Dermis microvascular lymphatic vessel endothelial cell (primary cell): ENCODE measurements at places on chromosomes 3 and 15. TPM values are rescaled to one million over a fixed set of nuclear protein-coding genes. Genes with fewer than 3 reads are reported as not detected.

DNA sequence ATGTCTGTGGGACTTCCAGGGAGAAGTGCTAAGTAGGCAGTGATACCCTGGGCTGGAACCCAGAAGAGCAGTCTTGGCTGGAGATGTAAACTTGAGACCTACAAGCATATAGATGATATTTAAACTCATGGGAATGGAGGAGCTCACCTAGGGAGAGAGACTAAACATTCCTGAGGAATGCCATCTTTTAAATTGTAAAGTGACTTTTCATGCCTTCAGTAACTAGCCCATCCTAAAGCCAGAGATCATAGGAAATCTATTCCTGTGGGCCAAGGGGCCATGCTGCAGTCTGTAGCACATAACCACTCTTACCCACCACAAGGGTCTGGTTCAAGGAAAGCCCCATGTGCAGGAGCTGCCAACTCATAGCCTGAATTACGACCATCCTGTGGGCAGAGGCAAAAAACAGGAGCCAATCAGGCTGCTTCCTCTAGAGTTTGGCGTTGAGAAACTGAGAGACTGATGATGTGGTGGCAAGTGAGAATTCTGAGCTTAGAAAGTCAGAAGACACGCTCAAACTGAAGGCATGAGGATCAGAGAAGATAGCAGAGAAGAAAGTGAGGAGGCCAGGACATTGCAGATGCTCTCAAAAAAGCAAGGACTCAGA, 37.5 kb downstream of the CTDSPL start:
- DNase-seq: no peak

GRCh38 chr15:68528626-68529290, 50.0 kb upstream of the CORO2B start:
- peak; percentile 55 for DNase-seq

GRCh38 chr3:114480442-114480841, 186.6 kb downstream of the TIGIT start:
- peak; percentile 6 for DNase-seq

- DNase-seq: peak; percentile 37
Observed at GRCh38 chr15:40320931-40321371, 2.5 kb upstream of the INAFM2 start.

DNA sequence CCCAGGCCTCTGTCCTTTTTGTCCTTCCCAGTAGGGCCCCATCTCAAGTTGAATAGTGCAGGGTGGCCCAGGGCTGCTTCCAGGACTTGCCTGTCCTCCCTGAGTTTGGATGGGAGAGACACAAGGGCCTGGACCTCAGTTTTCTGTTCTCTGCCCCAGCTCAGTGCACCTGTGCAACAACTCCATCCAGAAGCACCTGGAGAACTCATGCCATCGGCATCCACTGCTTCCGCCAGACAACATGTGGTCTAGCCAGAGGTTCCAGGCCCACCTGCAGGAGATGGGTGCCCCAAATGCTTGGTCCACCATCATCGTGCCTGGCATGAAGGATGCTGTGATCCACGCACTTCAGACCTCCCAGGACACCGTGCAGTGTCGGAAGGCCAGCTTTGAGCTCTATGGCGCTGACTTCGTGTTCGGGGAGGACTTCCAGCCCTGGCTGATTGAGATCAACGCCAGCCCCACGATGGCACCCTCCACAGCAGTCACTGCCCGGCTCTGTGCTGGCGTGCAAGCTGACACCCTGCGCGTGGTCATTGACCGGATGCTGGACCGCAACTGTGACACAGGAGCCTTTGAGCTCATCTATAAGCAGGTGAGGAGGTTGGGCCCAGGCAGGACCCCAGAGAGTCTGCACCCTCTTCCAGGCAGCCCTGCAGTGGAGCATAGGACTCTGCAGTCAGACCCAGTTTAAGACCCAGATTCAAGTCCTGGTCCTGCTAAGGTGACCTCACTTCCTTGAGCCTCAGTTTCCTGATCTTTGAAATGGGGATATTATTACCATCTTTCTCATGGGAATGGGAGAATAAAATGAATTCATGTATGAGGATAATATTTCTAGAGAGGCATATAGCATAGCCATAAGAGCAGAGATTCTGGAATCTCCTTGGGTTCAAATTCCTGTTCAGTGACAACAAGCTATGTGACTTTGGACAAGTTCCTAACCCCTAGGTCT, 14.7 kb downstream of the RPUSD3 start:
- DNase-seq: no peak

GRCh38 chr3:133955892-133956291, 60.2 kb upstream of the RAB6B start:
- DNase-seq: no peak

- DNase-seq: peak; percentile 73
Observed at GRCh38 chr3:25648107-25648535, 16.6 kb downstream of the TOP2B start.

- DNase-seq: no peak
Observed at GRCh38 chr3:161969867-161970266, 473.3 kb downstream of the OTOL1 start.

DNA sequence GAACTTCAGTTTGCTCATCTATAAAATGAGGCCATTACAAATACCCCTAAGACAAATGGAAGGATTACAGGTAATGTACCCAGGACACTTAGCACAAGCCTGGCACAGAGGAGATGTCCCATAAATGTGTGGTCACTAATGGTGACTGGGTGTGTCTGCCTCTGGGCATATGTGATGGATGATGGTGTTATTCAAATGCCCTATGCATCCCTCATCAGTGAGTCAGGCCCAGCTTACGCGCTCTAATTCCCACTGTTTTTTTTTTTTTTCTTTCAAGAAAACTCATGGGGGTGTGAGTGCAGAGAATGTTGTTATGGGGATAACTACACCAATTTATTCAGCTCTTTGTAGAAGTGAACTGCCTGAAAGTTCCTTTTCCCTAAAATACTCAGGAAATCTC, 23.6 kb upstream of the KIF23 start:
- no peak for DNase-seq

DNA sequence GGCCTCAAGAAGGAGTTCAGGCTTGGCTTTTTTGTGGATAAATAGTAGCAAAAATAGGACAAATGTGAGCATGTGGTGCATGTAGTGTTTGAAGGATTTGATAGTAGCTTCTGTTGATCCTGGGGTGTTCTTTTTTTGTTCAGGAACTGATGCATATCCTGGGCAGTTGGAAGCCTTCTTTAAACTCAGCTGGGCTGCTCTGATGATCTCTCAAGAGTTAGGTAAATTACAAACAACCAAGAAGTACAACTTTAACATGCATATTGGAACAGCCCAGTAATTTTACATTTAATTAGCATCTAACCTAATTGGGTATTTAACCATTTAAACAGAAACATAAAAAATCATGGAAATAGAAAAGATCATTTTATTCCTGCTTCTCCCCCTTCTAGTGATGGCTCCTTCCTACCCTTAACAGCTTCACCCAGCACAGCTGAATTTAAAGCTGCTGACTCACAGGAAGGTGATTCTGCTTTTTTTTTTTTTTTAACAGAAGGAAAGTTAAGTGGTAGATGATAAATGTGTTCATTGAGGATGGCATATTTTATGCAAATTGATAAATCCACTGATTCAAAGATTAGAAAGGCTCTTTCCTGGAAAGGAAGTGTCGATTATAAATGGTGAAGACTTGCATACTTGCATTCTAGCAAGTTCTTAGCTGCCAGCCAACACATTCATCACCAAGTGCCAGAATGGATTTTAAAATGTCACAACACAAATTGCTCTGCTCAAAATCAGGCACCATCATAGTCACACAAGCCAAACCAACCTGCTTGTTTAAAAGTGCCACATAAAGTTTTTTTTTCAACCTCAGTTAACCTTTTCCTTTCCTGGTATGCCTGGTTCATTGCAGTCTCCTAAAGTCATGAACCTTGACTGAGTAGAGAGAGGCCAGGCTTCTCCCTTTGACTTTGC, 20.0 kb downstream of the SLC35G2 start:
- peak; percentile 72 for DNase-seq

DNA sequence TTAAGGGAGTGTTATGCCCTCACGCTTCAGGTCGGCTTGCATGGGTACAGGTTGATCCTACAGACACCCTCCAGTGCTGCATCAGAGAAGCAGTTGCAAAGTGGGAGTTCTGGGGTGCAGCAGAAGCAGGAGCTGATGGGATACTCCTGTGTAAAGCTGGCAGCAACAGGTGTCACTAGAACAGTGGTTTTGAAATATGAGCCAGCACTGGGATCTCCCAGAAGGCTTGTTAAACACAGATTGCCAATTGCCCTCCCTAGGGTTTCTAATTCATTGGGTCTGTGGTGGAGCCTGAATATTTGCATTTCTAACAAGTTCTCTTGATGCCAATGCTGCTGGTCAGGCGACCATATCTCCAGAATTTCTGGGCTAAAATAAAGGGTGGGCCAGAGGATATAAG, 350.4 kb downstream of the CLSTN2 start:
- DNase-seq: no peak

GRCh38 chr3:171498921-171499320, 38.7 kb upstream of the TNIK start:
- no peak for DNase-seq

DNA sequence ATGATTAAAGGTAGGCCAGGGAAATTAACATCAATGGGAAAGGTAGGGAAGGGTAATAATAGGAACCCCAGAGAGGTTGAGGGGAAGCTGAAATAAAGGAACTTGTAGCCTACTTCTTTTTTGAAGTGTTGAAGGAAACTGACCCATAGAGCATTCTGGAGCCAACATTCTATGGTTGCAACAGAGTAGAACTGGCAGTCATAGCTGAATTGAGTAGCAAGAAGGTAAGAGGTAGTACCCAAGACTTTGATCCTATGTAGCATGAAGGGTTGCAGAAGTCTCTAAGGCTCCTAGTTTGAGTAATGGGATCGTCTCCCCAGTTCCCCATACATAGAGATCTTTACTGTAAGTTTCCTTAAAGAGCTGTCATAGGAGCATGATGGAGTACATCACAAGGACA, 7.4 kb upstream of the ZNF774 start:
- no peak for DNase-seq

DNA sequence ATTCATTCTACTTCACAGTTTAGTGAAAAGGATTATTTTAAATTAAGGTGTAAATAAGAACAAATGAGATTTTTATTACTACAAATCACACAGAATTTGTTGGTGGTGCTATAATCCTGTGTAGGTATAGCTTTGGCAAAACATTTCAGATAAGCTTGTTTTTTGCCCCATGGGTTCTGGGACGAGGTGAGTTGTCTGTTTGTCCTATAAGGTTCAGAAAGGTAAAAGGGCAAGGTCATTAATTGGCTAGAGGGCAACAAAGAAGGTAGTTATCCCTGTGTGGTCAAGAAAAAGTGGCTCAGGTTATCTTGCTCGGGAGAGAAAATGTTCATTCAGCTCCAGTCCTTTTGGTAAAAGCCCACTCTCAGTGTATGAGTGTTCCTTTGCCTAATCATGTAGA, 23.2 kb downstream of the AGTR1 start:
- DNase-seq: no peak

GRCh38 chr15:70342141-70342540, 244.4 kb upstream of the TLE3 start:
- no peak for DNase-seq

- DNase-seq: no peak
Observed at GRCh38 chr3:194489736-194490612, 3.2 kb upstream of the ATP13A3 start.

DNA sequence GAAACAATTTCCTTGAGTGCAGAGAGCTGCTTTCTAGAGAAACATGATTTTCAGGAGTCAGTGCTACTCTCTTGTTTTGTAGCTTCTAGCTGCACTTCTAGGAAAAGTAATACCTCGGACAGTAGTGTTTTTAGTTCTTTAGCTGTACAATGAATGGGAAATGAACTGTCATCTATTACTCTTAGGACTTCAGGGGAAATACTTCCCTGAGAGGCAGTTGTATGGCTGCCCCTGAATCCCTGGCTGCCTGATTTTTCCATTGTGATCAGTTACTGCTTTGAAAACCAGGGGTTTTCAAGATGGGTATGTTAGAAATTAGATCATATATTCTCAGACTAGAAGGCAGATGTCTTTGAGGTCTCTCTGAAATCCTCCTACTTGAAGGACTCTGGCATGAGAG, 200.3 kb upstream of the SEMA6D start:
- no peak for DNase-seq

- no peak for DNase-seq
Observed at GRCh38 chr3:114727373-114727772, 419.7 kb downstream of the ZBTB20 start.

DNA sequence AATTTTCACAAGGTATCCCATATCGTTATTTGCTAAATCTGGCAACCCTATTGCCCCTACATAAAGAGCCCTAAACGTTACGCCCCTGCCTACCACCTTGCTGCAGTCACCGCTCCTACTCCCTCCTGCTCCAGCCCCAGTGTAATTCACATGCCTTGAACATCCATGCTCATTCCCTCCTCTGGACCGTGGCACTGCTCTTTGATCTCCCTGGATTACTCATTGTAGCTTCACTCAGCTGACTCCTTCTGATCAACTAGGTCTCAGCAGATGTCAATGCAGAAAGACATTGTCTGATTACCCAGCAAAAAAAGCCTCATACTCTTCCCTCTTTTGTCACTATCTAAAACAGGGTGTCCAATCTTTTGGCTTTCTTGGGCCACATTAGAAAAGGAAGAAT, 40.7 kb upstream of the KBTBD8 start:
- no peak for DNase-seq

- peak; percentile 73 for DNase-seq
Observed at GRCh38 chr3:67384760-67385397, 269.5 kb downstream of the SUCLG2 start.

DNA sequence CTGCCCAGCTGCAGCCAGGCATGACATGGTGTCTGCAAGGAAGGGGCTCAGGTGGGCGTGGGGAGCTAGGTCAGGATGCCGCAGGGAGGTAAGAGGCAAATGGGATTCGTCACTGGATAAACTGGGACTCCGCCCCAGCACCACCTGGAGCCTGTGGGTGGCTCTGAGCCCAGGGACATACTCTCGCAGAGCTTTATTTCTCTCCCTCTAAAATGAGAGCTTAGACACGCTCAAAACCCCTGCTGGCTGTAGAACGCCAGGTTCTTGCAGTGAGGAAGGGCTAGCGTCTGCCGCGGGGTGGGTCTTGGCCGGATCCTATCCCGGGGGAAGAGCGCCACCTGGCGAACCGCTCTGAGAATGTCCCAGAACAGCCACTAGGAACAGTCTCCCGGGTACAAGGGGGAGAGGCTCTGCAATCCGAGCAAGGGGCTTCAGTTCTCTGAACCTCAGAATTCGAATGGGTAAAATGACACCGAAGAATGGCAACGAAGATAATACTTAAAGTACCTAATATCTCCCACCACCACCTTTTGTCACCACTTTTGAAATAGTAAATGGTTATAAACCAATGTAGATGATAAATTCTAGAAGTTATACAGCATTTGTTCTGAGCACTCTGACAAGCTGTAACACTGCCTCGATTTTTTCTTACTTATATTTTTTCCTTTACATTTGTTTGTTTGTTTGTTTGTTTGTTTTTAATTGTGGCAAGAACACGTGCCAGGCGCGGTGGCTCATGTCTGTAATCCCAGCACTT, 53.2 kb upstream of the SRGAP3 start:
- DNase-seq: peak; percentile 55

- no peak for DNase-seq
Observed at GRCh38 chr3:192364316-192364715, 363.0 kb downstream of the FGF12 start.

GRCh38 chr3:29694783-29695182, 413.9 kb downstream of the RBMS3 start:
- peak; percentile 93 for DNase-seq

GRCh38 chr3:45088543-45089358, 57.4 kb downstream of the CDCP1 start:
- no peak for DNase-seq

Gene A4GNT
- total RNA-seq: not detected in 2 replicates

Gene ITGB5
- total RNA-seq: 51.0 and 70.0 TPM in 2 replicates

Gene GBE1
- total RNA-seq: 60.4 and 73.9 TPM in 2 replicates

Gene TAGLN3
- total RNA-seq: not detected in 2 replicates

Gene RPL39L
- total RNA-seq: 17.7 and 24.9 TPM in 2 replicates

Gene MELTF
- 0.63 and 1.9 TPM in 2 replicates for total RNA-seq

Gene AGBL1
- total RNA-seq: not detected in 2 replicates

Gene TMEM115
- total RNA-seq: 27.0 and 43.9 TPM in 2 replicates

Gene PAQR5
- total RNA-seq: not detected in 2 replicates

Gene GOLGA6D
- not detected in 2 replicates for total RNA-seq

Gene ANKRD63
- total RNA-seq: not detected in 2 replicates
